ENCODE measurements at places on chromosomes 3 and 15.

- DNase-seq: no peak
Observed at GRCh38 chr3:188446014-188446413, 292.1 kb downstream of the LPP start.

DNA sequence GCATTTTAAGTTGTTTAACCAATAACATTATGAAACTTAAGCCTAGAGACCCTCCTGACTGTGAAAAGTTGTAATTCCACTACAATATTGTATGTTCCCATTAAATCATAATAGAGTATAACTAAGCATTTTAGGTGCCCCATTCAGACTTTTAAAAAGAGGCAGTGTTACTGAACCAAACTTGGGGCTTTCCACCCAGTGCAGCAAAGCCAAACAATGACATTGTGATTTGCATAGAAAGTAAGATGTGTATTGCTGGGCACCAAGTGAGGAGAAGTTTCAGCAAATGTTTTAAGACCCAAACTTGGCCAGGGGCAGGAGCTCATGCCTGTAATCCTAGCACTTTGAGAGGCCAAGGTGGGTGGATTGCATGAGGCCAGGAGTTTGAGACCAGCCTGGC lies 706.2 kb downstream of the GRM7 start:
- DNase-seq: no peak

DNA sequence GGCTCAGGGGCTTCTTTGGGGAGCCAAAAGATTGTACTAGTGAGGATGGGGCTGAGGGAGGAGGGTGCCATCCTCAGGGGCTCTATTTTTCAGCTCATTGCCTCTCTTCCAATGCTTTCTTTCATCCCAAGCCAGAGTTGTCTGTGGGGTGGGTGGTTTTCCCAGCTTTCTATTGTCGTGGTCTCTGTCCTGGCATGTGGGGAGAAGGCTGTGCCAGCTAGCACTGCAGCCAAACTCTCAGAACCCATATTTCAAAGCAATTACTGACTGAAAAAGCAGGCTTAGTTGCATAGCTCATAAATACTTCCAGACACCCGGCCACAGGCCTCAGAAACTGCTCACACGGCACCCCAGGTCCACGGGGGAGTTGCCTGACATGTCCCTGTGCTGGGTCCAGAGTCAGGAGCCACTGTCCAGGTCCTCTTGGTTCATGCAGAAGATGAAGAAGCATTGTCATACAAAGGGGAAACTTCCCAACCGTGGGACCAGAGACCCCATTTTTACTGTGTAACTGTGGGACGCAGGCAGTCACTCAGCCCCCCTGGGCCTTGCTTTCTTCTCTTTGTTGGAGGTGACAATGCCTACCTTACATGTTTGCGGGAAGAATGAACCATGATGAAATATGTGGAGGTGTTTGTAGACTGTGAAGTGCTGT lies 27.6 kb downstream of the FGD5 start:
- no peak for DNase-seq

DNA sequence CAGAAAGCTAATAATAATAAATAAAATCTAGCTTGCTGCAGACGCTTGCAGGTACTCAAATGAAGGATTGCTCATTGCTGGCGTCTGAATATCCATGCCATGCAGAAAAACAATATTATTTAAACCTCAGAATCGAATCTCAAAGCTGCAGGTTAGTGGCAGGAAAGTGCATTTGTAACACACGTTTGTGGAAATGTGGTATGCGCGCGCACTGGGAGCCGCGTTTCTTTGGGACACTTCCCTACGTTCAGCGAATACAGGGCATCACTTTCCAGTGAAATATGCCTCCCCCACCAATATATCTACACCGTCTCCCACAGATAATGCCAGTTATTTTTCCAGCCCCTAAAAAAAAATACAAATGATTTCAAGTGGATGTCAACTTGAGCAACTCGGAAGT lies 37.1 kb downstream of the ZIC4 start:
- DNase-seq: no peak

GRCh38 chr15:62112616-62113593 lies 46.1 kb downstream of the C2CD4A start:
- peak; percentile 96 for DNase-seq

GRCh38 chr15:90143166-90143655 lies 40.9 kb upstream of the IDH2 start:
- peak; percentile 66 for DNase-seq

DNA sequence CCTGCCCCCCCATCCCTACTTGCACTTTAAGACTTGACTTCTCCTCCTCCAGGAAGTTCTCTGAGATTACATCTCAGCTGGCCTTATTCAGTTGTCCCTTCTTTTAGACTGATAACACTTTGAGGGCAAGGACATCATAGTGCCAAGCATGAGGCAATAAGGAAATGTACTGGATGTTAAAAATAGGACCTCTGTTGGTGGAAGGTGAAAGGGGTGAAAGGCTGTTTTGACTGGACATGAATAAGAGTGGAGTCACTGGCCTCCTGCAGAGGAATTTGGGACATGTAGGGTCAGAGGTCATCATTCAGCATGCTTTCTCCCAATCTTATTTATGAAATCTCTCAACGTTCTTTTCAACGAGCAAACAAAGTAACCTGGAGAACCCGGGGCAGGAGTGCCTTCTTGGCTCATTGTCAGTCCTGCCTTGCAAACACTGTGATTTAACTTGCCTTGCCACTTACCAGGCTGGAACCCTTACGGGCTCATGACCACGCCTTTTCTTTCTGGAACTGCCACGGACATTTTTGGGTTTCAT lies 38.6 kb downstream of the TRIM71 start:
- no peak for DNase-seq

DNA sequence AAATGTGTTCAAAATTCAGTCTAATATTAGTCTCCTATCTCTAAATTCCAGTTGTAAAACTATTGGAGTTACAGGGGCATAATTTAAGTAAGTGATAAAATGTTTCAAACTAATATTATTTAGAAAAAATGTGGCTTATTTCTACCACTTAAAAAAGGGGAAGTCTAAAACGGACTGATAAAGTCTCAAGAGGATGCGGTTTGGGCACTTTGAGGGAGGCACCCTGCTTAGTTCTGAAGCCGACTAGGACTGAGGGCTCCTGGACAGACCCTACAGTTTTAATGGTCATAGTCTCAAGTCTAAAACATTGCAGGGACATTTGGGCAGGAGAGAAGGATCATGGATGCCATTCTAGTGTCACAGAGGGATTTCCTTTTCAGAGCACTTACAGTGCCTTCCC lies 566.3 kb downstream of the NR2F2 start:
- DNase-seq: no peak

DNA sequence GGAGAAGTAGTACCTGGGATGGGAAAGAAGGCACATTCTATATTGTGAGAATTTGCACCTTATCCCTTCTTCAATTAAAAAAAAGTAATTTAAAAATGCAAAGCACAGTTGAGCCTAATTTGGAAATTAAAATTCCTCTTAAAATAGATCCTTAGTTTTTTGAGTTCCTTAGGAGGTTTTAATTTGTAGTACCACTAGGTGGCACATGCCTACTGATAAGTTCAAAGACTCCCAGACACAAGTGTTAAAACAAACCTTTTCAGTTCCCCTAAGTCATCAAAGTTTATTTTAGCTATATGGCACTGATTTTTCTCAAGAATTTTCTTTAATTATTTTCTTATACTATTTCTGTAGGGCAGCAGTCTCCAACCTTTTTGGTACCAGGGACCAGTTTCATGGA lies 127.6 kb upstream of the AZI2 start:
- DNase-seq: peak; percentile 58

GRCh38 chr15:99211926-99212325 lies 37.5 kb downstream of the TTC23 start:
- DNase-seq: peak; percentile 32

- no peak for DNase-seq
Observed at GRCh38 chr3:150798122-150798618, 35.2 kb upstream of the SIAH2 start.

DNA sequence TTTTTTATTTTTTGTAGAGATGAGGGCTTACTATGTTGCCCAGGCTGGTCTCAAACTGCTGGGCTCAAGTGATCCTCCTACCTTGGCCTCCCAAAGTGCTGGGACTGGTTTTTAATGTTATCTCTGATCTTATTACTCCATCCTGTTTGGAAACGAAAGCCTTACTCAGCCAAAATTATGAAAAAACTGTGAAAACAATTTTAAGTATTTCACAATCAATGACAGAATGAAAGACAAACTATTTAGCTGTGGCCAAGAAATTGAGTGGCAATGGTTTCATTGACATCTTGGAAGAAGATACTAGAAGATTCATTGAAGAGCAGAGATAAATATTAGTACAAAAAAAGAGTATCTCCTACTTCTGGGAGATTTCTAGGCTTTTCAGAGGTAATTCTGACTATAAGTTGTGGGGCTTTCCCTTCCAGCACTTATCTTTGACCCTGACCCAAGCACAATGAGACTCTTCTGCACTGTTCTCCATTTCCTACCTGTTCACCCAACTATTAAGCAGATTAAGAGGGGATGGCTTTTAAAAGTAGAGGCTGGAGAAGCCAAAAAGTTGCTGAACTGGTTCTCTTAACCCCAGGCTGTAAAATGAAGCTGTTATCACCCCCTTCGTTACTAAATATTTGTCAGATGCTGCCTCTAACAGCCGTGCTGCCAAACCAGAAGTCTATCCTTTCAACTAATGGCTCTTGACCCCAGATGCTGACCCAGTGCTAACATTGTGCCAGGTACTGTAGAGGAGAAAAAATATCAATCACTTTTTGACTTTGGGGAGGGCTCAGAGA lies 14.2 kb upstream of the SLC25A36 start:
- DNase-seq: no peak

- no peak for DNase-seq
Observed at GRCh38 chr3:149909923-149910322, 60.8 kb downstream of the PFN2 start.

DNA sequence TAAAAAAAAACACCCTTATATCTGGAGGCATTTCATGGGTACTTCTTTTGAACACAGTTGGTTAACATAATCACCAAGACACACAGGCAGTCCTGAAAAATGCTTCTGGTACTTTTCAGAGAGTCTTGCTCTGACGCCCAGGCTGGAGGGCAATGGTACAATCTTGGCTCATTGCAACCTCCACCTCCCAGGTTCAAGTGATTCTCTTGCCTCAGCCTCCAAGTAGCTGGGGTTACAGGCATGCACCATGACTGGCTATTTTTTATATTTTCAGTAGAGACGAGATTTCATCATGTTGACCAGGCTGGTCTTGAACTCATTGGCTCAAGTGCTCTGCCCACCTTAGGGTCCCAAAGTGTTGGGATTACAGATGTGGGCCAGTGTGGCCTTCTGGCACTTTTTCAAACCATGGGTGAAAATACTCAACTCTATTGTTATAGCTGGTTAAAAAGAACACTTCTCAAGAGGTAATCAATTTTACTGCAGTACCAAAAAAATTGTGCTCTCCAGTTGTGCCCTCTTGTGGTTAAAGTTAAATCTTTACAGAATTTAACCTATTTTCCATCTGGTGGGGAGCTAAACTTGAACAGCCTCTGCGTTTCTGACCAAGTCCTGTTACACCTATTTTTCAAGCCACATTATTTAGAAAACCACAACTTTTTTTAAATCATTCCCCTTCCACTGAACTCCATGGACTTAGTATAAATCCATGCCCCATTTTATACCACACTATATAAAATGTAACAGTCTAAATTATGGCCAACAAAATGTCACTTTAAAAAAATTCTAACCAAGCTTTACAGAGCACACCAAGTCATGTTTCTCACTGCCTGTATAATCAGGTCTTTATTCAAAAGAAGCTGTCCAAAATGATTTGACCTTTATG lies 1.2 kb upstream of the SNAPC5 start:
- peak; percentile 52 for DNase-seq

DNA sequence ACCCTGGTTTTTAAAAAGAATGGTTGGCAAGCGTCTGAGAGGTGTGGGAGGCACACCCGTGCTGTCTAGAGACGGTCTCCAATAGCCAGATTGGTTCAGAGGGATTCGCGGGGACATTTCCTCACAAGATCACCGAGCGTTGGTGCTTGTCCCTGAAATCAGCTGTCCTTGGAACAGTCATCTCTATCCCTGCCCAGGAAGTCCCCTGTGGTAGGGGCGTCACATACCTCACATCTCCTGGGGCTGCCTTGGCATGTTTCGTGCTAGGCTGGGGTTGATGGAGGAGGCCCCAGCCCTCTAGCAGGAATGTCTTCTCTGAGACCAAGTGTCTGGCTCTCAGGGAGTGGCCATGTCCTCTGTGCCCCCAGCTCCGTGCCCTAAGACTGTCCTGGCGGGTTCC lies 6.8 kb downstream of the FBLN2 start:
- no peak for DNase-seq

- DNase-seq: no peak
Observed at GRCh38 chr3:144312702-144313101, 341.1 kb downstream of the DIPK2A start.

DNA sequence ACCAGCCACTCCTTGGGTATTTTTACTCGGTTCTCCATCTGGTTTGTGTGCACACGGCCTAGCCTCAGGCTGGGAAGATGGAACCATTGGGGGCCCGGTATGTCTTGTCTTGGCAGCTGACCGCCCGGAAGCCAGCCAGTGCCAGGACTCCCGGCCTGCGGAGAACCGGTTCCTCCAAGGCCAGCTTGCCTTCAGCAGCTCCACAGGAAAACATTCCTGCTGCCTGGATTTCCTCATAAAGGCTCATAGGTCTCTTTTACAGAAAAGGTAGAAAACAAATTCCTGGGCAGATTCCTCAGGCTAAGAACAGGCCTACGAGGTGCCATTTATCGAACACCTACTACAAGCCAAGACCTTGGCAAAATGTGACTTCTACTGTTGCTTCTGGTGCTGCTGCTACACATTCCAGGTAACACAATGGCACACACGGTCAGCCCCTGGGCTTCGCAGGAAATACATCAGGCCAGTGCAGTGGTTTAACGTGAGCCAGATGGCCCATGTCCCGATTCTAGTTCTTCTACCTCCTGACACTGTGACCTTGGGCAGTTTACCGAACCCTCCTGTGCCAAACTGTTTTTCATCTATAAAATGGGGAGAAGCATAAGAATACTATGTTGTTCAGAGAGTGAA lies 141.8 kb downstream of the OPA1 start:
- DNase-seq: no peak

DNA sequence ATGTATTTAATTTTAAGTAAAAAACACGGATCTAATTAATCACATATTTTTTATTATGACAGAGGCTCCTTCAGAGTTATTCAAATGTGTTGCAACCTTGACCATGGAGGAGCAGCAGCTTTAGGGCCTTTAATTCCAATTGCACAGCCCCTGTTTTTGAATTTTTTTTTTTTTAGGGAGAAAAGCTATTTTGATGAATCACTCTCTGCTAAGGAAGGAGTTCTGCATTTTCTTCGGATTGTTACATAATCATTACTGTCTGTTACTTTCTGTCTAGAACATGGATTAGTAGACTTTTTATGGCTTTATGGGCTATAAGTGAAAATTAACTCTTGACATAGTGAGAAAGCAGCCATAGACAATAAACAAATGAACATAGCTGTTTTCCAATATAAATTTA lies 90.8 kb downstream of the MCTP2 start:
- no peak for DNase-seq

GRCh38 chr15:55288006-55288717 lies 1.5 kb downstream of the RAB27A start:
- peak; percentile 39 for DNase-seq

Data from kidney tubule cell (primary cell).